ENCODE measurements at places on chromosomes 13 and 19. TPM values are rescaled to one million over a fixed set of nuclear protein-coding genes. Genes with fewer than 3 reads are reported as not detected.
A peak's percentile ranks its signal among the peaks of the same experiment; 100 is the strongest.

The AMH gene
- total RNA-seq, result 1.3 TPM

The ACER1 gene
- 0.37 TPM for total RNA-seq

The ZNF729 gene
- not detected for total RNA-seq

The MYBPC2 gene
- total RNA-seq, result not detected

The BEST2 gene
- not detected for total RNA-seq

The JAK3 gene
- total RNA-seq, result 13.6 TPM

The CCDC97 gene
- total RNA-seq, result 29.5 TPM

The GSX1 gene
- not detected for total RNA-seq

The CBARP gene
- 0.83 TPM for total RNA-seq

The DKKL1 gene
- 0.22 TPM for total RNA-seq

The JSRP1 gene
- 0.92 TPM for total RNA-seq

The ZNF560 gene
- 0.12 TPM for total RNA-seq

The CYP2B6 gene
- total RNA-seq, result not detected

DNA sequence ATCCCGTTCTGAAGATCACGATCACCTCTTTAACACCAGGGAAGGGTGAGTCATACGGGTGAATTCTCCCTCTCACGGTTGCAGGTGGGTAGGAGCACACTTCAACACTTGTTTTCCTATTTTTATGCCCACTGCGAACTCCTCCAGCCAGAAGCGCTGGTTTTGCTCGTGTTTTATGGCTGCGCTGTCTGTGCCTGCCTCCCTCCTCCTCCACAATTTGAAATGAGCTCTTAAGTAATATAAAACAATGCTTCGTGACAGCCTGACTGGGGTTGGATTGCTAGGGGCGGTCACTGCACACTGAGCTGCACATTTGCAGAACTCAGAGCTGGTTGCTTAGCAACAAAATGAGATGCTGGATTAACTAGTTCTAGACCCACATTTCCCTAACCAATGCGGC, 12.9 kb downstream of the CCDC70 start:
- H3K4me3 ChIP-seq, result no peak overlapping the region
- no peaks in the 10 kb centered on the region for H3K4me1 ChIP-seq
- DNase-seq, result no peak
- H3K27me3 ChIP-seq, result no peaks in the 10 kb centered on the region

- H3K4me3 ChIP-seq, result no peak overlapping the region
- H3K36me3 ChIP-seq, result no peaks in the 10 kb centered on the region
- no peaks in the 10 kb centered on the region for H3K4me1 ChIP-seq
- DNase-seq, result no peak
- H3K27me3 ChIP-seq, result no peaks in the 10 kb centered on the region
- H3K27ac ChIP-seq, result no peak overlapping the region
These were observed 96.6 kb upstream of the FREM2 start for GRCh38 chr13:38590230-38590629.

DNA sequence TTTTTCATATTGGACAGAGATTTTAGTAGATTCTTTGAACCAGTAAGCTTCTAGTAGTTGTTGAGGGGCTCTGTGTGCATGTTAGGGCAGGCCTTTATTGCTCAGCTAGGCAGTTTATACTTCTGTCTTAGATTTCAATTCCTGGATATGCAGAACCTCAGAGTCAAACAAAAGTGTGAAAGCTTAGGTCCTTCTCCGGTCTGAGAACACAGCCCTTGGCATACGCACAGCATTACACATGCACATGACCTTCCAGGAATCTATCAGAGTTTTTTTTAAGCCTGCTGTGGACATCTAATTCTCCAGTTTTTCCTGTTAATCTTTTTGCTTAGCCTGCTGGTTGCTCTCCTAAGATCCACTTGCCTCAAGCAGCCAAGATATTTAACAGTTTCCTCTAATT, 77.9 kb upstream of the KL start:
- H3K27ac ChIP-seq, result no peak overlapping the region
- DNase-seq, result no peak
- H3K4me3 ChIP-seq, result no peak overlapping the region
- no peaks in the 10 kb centered on the region for H3K27me3 ChIP-seq
- H3K4me1 ChIP-seq, result no peaks in the 10 kb centered on the region

DNA sequence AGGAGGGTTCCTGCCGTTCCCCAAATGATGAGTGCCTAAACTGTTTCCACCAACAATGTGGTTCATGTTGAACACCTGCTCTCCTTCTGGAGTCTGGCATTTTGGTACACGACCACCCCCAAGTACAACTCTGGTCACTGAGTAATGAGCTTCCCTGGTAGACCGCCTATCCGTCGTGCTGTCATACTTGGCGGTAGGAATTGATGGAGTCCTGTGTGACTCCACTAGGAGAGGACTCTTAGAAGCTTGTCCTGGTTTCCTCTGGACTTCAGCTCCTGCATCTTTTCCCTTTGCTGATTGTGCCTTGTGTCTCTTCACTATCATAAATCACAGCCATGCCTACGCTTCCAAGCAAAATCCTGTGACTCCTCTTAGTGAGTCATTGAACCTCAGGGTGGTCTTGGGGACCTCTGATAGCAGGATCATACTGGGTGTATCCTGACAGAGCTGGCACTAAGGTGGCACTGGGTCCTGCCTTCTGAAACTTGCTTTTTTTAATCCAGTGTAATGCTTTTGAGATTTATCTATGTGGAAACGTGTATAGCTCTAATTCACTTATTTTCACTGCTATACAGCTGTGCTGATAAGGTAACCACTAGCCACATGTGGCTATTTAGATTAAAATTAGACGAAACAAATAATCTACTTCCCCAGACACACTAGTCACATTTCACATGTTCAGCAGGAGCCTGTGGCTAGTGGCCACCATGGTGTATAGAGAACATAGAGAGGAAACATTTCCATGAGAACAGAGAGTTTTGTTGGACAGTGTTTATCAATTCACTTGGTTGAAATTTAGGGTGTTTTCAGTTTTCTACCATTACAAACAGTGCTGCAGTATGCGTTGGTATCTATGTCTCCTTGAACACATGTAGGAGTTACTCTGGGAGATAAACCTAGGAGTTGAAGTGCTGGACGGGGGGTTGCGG, 6.1 kb upstream of the ASF1B start:
- no peaks in the 10 kb centered on the region for H3K27me3 ChIP-seq
- H3K36me3 ChIP-seq, result no peaks in the 10 kb centered on the region
- no peak for DNase-seq

GRCh38 chr19:53868091-53868891, 608 bp downstream of the MYADM start:
- peak overlapping the region; percentile 73 for H3K4me3 ChIP-seq
- no peaks in the 10 kb centered on the region for H3K36me3 ChIP-seq
- H3K27me3 ChIP-seq, result no peaks in the 10 kb centered on the region
- DNase-seq, result peak; percentile 69
- peak overlapping the region; percentile 70 for H3K27ac ChIP-seq

DNA sequence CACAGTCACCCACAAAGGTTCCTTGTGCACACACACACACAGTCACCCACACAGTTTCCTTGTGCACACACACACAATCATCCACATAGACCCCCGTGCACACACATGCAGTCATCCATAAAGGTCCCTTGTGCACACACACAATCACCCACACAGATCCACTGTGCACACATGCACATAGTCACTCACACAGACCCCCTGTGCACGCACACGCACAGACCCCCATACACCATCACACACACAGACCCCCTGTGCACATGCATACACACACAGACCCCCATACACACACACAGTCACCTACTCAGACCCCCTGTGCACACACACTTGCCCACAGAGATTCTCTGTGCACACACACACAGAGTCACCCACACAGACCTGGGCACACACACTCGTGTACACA, 107.1 kb downstream of the HSPH1 start:
- no peak for DNase-seq
- no peak overlapping the region for H3K27ac ChIP-seq
- H3K27me3 ChIP-seq, result no peaks in the 10 kb centered on the region
- H3K4me1 ChIP-seq, result peaks cover 3% of the 10 kb centered on the region

GRCh38 chr19:48635263-48635965, 1.8 kb downstream of the DBP start:
- peak overlapping the region; percentile 60 for H3K4me3 ChIP-seq
- H3K27ac ChIP-seq, result peak overlapping the region; percentile 89
- H3K4me1 ChIP-seq, result peaks cover 20% of the 10 kb centered on the region
- H3K27me3 ChIP-seq, result no peaks in the 10 kb centered on the region
- no peaks in the 10 kb centered on the region for H3K36me3 ChIP-seq

DNA sequence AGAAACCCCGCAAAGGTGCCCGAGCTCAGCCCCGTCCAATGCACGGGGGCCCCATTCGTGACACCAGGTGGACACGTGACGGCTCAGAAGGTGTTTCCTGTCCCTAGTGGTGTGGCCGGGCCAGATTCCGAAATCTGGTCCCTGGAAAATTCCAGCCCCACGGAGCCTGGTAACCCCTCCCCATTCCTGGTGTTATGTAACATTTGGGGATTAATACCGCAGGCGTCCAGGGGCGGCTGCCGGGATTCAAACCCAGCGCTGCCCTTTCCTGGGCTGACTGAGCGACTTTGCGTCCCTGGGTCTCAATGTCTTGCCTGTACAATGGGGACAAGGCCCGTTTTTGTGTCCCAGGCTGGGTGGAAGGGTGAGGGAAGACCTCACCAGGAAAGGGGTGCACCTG, 1.0 kb upstream of the PLK5 start:
- H3K4me3 ChIP-seq, result no peak overlapping the region
- DNase-seq, result no peak
- no peaks in the 10 kb centered on the region for H3K27me3 ChIP-seq
- no peak overlapping the region for H3K27ac ChIP-seq
- no peaks in the 10 kb centered on the region for H3K36me3 ChIP-seq

- H3K4me1 ChIP-seq, result peaks cover 1% of the 10 kb centered on the region
- no peak overlapping the region for H3K4me3 ChIP-seq
- no peak for DNase-seq
- H3K36me3 ChIP-seq, result no peaks in the 10 kb centered on the region
- no peak overlapping the region for H3K27ac ChIP-seq
These were observed 113.6 kb upstream of the ARGLU1 start for GRCh38 chr13:106681536-106681935.

- H3K4me1 ChIP-seq, result no peaks in the 10 kb centered on the region
- H3K27me3 ChIP-seq, result no peaks in the 10 kb centered on the region
- no peaks in the 10 kb centered on the region for H3K36me3 ChIP-seq
- no peak overlapping the region for H3K4me3 ChIP-seq
These were observed 135.0 kb downstream of the CRYL1 start for GRCh38 chr13:20390526-20391175.

GRCh38 chr13:42653679-42654078, 79.7 kb downstream of the TNFSF11 start:
- H3K4me3 ChIP-seq, result no peak overlapping the region
- no peaks in the 10 kb centered on the region for H3K27me3 ChIP-seq
- DNase-seq, result no peak
- no peaks in the 10 kb centered on the region for H3K36me3 ChIP-seq
- no peaks in the 10 kb centered on the region for H3K4me1 ChIP-seq

DNA sequence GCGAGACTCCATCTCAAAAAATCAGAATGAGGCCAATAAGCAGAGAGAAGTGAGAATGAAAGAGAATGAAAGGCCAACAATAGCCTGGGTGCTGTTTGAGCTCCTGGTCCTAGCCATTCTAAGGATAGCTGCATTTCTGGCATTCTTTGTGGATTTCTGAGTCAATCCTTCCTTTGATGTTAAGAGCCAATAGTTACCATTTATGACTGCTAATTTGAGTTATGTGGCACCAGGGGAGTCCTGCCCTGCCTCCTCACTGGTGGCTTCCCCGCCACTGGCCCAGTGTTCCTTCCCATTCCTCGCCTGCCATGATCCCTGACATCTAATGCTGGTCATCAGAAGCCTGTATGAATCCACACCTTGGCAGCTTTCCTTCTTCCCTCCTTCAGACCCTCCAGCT, 991.2 kb downstream of the UQCRFS1 start:
- H3K36me3 ChIP-seq, result no peaks in the 10 kb centered on the region
- H3K4me1 ChIP-seq, result no peaks in the 10 kb centered on the region
- no peak overlapping the region for H3K27ac ChIP-seq
- H3K4me3 ChIP-seq, result no peak overlapping the region
- no peaks in the 10 kb centered on the region for H3K27me3 ChIP-seq

GRCh38 chr19:41296433-41296871, 13.5 kb upstream of the CCDC97 start:
- no peaks in the 10 kb centered on the region for H3K27me3 ChIP-seq
- no peaks in the 10 kb centered on the region for H3K36me3 ChIP-seq
- no peak for DNase-seq
- H3K4me1 ChIP-seq, result no peaks in the 10 kb centered on the region
- H3K27ac ChIP-seq, result no peak overlapping the region
- H3K4me3 ChIP-seq, result no peak overlapping the region

DNA sequence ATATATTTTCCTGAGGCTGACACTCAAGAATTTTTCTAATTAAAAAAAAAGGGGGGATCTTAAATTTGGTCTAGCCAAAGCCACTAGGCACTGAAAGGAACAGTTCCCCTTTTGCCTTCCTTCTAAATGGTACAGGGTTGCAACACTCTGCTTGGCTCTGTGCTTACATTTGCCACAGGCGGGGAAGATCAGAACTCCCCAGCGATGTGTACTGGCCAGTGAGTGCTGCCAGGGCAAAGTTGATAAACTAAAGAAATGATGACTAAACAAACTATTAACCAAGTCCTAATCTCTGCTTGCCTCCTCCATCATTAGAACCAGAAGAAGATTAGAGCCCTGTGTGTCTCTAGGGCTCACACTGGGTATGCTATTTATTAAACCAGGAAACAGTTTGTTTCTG, 75.3 kb upstream of the SCEL start:
- no peak for DNase-seq
- H3K27ac ChIP-seq, result no peak overlapping the region
- H3K36me3 ChIP-seq, result no peaks in the 10 kb centered on the region
- H3K4me3 ChIP-seq, result no peak overlapping the region
- no peaks in the 10 kb centered on the region for H3K27me3 ChIP-seq

GRCh38 chr13:98173431-98174152, 3.5 kb downstream of the RNF113B start:
- H3K27me3 ChIP-seq, result no peaks in the 10 kb centered on the region
- no peaks in the 10 kb centered on the region for H3K36me3 ChIP-seq
- H3K4me3 ChIP-seq, result no peak overlapping the region
- DNase-seq, result peak; percentile 41
- peaks cover 20% of the 10 kb centered on the region for H3K4me1 ChIP-seq
- H3K27ac ChIP-seq, result no peak overlapping the region

- H3K36me3 ChIP-seq, result no peaks in the 10 kb centered on the region
- no peak overlapping the region for H3K27ac ChIP-seq
- H3K4me3 ChIP-seq, result no peak overlapping the region
- peaks cover 4% of the 10 kb centered on the region for H3K4me1 ChIP-seq
These were observed 95.2 kb downstream of the LRCH1 start for GRCh38 chr13:46648166-46648607.

- H3K36me3 ChIP-seq, result no peaks in the 10 kb centered on the region
- no peaks in the 10 kb centered on the region for H3K27me3 ChIP-seq
- no peak overlapping the region for H3K27ac ChIP-seq
These were observed 5.3 kb upstream of the HOMER3 start for GRCh38 chr19:18946335-18946734.

DNA sequence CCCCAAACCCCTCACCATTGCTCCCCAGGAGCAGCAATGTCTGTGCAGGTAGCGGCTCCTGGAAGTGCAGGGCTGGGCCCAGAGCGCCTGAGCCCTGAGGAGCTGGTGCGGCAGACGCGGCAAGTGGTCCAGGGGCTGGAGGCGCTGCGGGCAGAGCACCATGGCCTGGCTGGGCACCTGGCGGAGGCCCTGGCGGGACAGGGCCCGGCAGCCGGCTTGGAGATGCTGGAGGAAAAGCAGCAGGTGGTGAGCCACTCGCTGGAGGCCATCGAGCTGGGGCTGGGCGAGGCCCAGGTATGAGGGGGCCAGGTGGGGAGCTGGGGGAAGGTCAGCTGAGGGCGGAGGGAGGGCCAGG, 4.9 kb downstream of the KLC3 start:
- no peaks in the 10 kb centered on the region for H3K4me1 ChIP-seq
- peaks cover 2% of the 10 kb centered on the region for H3K27me3 ChIP-seq
- H3K27ac ChIP-seq, result no peak overlapping the region
- no peak for DNase-seq
- no peaks in the 10 kb centered on the region for H3K36me3 ChIP-seq

GRCh38 chr13:75687150-75687763, 51.1 kb downstream of the LMO7 start:
- no peaks in the 10 kb centered on the region for H3K36me3 ChIP-seq
- no peak overlapping the region for H3K27ac ChIP-seq
- no peak overlapping the region for H3K4me3 ChIP-seq
- H3K4me1 ChIP-seq, result peaks cover 2% of the 10 kb centered on the region
- no peak for DNase-seq

Data from ovary (tissue), 10 donors.